Astrocyte of the cerebellum (primary cell): ENCODE measurements at places on chromosomes 11 and 22.

DNA sequence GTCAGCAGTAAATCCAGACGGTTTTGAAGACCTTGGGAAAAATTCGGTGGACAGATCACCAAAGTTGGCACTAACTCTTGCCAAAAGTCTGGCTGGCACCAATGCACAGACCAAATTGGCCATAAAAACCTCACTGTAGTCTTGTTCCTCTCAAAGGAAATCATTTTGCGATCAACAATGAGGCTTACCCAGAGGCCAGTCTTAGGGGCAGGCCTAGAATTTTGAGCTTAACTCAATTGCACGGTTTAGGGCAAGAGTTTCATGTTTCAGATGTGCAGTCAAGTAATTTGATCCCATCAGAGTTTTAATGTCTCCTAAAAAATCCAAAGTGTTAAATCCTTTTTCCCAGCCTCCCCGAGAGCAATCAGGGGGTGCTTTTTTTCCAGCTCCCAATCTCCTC lies 19.0 kb downstream of the MPPED2 start:
- no peak for DNase-seq

DNA sequence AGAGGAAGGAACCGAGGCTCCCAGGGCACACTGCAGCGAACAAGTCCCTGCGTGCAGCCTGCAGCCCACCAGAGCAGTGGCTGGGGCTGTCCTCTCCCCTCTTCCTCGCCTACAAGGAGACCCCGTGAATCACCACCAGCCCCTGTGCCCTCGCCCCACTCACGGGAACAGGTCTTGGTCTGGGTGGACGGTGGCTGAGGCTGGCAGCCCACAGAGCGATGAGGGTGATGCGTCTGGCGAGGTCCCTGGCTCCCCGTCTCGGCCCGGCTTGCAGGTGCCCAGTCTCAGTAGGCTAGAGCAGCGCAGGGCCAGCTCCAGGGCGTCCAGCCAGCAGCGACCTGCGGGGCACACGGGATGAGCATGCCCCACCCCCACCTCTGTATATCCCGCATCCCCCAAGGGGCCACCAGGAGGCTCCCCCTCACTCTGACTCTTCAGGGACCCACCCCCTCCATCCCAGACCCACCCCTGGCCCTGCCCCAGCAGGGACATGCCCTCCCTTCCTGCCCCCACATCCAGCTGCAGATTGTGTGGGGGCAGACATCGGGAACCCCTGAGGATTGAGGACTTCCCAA lies 50.5 kb upstream of the CARS1 start:
- no peak for DNase-seq

- DNase-seq, result no peak
These were observed 38.6 kb downstream of the KDM2A start for GRCh38 chr11:67157691-67158090.

DNA sequence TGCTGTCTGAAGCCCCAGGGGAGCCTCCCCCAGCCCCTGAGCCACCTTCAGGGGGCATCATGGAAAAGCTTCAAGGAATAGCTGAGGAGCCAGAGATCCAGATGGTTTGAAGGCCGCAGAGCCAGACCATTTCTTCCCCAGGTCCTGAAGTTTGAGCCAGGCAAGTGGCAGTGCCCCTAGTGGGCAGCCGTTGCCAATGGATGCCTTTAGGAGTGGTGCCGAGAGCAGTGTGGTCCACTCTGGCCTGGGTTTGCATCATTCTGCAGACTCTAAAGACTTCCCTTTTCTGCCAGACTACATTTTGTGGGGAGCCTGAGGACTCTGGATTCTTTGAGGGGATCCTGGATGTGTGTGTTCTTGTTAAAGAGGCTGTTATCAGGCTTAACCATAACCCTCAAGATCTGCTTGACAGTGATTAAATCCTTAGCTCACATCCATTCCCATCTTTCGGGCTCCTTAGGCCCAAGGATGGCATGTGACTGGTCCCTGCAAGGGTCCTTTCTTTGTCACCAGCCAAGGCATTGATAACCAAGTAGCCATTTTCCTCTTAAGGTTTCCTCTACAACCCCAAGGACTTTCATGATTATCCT lies 13.1 kb downstream of the HINFP start:
- DNase-seq, result no peak

GRCh38 chr11:17229481-17230152 lies 21.8 kb upstream of the PIK3C2A start:
- no peak for DNase-seq

DNA sequence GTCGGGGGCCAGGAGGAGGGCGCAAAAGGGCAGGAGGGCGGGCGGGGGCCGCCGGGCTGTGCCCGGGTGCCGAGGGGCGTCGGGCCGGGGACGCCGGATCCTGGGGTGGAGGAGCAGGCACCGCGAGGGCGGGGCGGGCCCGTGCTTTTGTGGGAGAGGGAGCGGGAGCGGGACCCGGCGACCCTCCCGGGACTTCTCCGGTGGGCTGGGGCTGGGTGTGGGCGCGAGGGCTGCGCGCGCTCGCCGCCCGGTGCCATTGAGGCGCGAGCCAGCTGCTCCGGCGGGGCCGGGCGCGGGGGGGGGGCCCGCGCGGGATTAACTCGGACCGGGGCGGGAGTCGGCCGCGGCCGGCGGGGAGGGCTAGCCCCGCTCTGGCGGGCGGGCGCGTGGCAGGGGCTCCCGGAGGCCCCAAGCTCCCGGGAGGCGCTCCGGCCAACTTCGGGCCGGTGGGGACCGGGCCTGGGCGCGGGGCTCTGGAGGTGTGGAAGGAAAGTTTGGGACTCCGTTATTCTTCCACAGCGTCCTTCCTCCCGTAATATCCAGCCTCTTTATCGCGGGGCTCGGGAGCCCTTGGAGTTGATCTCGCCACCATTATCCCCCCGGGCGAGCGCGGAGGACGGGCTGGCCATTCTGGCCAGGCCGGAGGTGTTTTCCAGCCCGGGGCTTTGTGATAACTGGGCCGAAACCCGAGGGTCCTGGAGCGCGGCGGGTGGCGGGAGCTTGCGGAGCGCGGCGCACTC lies 936 bp downstream of the CECR2 start:
- no peak for DNase-seq

- DNase-seq, result no peak
These were observed 2.0 kb upstream of the CCDC73 start for GRCh38 chr11:32796425-32796824.

GRCh38 chr22:45329530-45329936 lies 19.8 kb downstream of the FAM118A start:
- no peak for DNase-seq

GRCh38 chr22:20449819-20450550 lies 12.4 kb upstream of the SCARF2 start:
- DNase-seq, result no peak

DNA sequence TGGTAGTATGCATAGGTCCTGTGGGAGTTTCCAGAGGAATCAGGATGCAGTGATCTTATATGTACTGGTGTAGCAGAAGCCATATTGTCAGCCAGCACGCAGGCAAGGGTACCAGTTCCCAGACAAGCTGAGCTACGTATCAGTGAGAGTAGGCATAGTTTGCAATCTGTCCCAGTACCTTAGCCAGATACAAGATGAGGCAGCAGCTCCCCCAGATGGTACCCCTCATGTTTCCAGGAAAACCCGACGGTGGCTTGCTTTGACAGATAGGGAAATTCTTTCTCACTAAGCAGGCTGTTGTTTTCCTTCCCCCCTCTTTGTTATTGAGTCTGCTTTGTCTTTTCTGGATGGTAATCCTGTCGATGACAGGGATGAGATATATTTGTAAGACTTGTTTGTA lies 109.7 kb upstream of the RRM1 start:
- no peak for DNase-seq

- DNase-seq, result no peak
These were observed 264.1 kb downstream of the MN1 start for GRCh38 chr22:27537501-27537900.

GRCh38 chr22:47837703-47838102 lies 1075.3 kb downstream of the TBC1D22A start:
- no peak for DNase-seq
